ENCODE measurements at places on chromosomes 7 and 10.

- DNase-seq, result no peak
Observed at GRCh38 chr7:139897422-139898090, 68.5 kb downstream of the TBXAS1 start.

GRCh38 chr7:16068183-16068582 lies 353.2 kb downstream of the CRPPA start:
- DNase-seq, result no peak

DNA sequence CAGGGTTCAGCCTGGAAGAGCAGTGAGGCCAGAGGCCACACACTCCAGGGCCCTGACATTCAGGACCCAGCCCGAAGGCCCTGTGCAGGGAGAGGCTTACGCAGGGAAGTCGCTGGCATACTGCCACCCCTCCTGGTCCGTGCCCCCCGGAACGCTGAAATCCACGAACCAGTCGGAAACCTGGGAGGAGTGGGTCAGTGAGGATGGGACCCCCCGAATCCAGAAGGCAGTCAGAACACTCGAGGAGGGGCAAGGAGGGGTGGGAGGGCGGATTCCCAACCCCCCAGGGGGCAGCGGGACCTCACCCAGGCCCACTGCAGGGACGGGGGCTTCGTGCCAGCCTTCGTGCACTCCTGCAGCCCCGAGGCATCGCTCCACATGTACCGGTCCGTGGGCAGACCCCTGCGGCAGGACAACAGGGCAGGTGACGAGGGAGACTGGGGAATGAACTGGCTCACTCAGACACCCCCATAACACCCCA lies 13.5 kb downstream of the BHLHA15 start:
- no peak for DNase-seq

GRCh38 chr7:46764100-46764936 lies 817.6 kb downstream of the TNS3 start:
- DNase-seq, result no peak

DNA sequence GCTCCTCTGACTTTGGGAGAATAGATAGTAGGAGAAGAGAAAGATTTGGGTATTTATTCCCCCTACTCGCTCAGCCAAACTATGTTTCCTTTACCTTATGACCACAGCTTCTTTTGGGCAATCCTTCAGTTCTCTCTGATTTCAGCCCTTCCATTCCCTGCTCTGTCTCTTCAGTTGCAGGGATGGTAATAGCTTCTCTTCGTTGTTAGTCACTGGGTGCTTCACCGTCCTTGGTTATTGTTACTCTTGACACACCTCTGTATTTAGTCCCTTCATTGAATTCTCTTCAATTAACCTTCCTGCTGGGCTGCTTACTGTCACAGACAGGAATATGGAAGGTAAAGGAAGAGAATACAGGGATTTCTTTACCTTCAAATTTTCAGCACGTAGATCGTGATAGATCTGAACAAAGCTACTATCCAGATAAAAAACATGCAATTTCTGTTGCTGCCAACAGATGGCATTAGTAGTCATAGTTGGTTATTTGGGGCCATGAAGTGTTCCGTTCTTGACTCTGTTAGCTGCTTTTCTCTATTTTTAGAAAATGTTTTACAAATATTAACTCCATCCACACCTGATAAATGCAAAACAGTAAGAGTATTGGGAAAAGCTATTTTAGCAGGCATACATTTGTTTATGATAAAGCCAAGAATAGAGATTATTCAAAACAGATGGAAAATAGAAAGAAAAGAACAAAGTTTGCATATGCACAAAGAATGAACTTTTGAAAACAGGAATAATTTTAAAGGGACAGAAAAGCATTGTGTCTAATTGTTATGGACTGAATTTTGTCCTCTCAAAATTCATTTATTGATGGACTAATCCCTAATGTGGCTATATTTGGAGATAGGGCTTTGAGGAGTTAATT lies 14.0 kb upstream of the PTTG1IP2 start:
- DNase-seq, result peak; percentile 68

- no peak for DNase-seq
Observed at GRCh38 chr10:58322835-58323209, 12.0 kb upstream of the UBE2D1 start.

- no peak for DNase-seq
Observed at GRCh38 chr7:53383131-53383530, 347.7 kb downstream of the POM121L12 start.
